Activated T-helper 1 cell treated with anti-CD3 and anti-CD28 coated beads, Interleukin-12 subunit alpha, Interleukin-12 subunit beta, Interleukin-2, Interleukin-4 antibody, amounts not matched to agents 30 ng/mL and 10 ng/mL and 1 ng/mL, durations not matched to agents 14 hours and 24 hours and 36 hours (primary cell): ENCODE measurements at places on chromosomes 11 and 22. TPM values are rescaled to one million over a fixed set of nuclear protein-coding genes. Genes with fewer than 3 reads are reported as not detected.
A peak's percentile ranks its signal among the peaks of the same experiment; 100 is the strongest.

The AGBL2 gene
- total RNA-seq: 3.2 and 5.5 TPM in 2 replicates

The PLXNB2 gene
- total RNA-seq: 8.9 and 10.2 TPM in 2 replicates

The HPS5 gene
- total RNA-seq: 19.9 and 21.4 TPM in 2 replicates

The CCDC89 gene
- total RNA-seq: 0.39 and 0.62 TPM in 2 replicates

The POU2F3 gene
- 0.36 TPM in 1 of 2 replicates, not detected in the other for total RNA-seq

The C11orf42 gene
- not detected in 2 replicates for total RNA-seq

The TRIM49 gene
- total RNA-seq: not detected in 2 replicates

DNA sequence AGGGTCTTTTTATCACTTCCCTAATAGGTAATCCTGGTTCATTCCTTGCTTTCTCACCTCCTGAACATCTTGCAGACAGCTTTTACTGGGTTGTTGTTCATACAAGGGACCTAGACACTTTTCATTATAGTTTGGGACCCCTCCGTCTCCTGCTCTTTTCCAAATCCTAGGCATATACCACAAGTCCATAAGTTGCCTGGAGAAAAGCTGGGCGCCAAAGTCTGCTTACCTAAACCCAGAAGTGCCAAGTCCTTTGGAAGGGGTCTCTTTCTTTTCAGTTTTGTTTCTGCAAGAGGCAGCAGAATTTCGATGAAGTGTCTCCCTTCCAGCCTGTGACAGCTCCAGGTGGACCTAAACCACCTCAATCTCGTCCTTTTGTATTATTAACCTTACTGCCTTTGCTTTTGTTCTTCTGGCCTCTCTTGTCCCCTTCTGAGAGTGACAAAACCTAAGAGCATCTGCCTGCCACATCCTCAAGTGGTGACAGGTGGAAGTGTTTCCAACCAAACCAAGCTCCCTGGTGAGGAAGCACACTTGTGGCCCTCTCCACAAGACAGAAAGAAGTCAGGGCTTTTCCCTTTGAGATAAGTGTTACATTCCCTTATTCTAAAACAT lies 19.5 kb upstream of the P2RY6 start:
- H3K27ac ChIP-seq: no peak overlapping the region
- H3K4me3 ChIP-seq: no peak overlapping the region
- H3K4me1 ChIP-seq: no peaks in the 10 kb centered on the region
- DNase-seq: no peak

DNA sequence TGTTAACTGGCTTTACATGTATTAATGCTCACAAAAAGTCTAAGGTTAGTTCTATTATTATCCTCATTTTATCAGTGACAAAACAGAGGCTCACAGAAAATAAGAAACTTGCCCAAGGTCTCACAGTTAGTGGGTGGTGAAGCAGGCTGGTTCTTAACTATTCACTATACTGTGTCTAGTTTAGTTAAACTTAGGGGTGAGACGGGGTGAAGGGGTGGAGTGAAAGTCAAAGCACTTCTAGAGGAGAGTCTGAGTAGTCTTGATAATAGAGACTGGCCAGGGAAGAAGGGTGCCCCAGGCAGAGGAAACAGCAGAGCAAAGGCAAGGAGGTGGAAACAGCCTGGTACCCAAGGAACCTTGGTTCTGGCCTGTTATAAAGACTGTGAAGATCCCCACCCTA lies 4.0 kb downstream of the ASCC2 start:
- no peak overlapping the region for H3K4me3 ChIP-seq
- H3K27ac ChIP-seq: no peak overlapping the region
- no peaks in the 10 kb centered on the region for H3K27me3 ChIP-seq
- DNase-seq: no peak

GRCh38 chr11:45899448-45900174 lies 7.5 kb downstream of the FREY1 start:
- H3K4me1 ChIP-seq: no peaks in the 10 kb centered on the region
- no peak overlapping the region for H3K27ac ChIP-seq
- DNase-seq: peak; percentile 66
- peaks cover 30% of the 10 kb centered on the region for H3K27me3 ChIP-seq

DNA sequence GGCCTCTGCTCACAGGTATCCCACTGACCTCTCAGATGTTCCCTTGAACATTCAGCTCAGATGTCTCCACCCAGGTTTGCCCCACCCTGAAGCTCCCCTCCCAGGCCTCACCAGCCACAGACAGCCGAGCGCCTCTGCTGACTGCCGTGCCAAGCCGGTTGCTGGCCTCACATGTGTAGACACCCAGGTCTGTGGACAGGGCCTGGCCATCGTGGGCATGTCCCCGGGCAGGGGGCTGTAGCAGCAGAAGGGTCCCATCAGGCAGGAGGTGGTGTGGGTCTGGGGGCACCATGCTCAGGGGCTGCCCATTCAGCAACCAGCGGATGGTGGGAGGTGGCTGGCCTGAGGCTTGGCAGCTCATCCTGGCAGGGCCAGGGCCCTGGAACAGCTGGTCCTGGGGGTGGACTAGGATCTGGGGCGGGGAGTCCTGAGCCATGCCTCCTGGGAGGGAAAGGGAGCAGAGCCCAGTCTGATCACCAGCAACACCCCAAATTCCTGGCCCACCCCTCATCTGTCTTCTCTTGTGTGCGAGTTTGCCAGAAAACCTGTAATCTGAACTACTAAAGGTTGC lies 759 bp downstream of the ROBO4 start:
- H3K27ac ChIP-seq: no peak overlapping the region
- no peak overlapping the region for H3K4me3 ChIP-seq
- peaks cover 19% of the 10 kb centered on the region for H3K27me3 ChIP-seq
- H3K4me1 ChIP-seq: peaks cover 4% of the 10 kb centered on the region
- no peak for DNase-seq

DNA sequence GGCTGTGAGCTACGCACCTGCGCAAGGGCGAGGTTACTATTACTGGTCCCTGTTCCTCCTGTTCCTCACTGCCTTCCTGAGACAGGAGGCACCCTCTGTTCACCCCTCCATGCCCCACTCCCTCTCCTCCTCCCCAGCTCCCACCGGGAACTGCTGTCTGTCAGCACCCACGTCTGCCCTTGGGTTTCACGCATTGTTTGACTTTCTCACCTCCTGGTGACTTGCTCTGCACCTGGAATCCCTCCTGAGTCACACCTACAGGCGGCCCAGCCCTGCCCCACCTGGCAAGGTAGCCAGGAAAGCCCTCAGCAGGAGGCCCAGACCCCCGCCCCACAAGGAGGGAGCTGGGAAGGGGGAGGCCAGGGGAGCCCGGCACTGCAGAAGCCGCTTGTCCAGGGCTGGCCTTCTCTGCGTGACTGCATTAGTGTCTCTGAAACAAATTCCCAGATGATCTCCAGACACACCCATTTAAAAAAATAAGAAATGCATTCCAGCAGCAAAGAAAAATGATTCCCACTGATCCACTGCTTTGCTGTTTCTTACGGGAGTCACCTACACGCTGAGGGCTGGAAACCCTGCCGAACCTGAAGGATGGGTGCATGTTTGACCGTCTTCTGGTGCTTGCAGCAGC lies 86.4 kb downstream of the CELSR1 start:
- no peak overlapping the region for H3K27ac ChIP-seq
- no peaks in the 10 kb centered on the region for H3K4me1 ChIP-seq
- peaks cover 5% of the 10 kb centered on the region for H3K27me3 ChIP-seq
- no peak for DNase-seq
- H3K36me3 ChIP-seq: no peaks in the 10 kb centered on the region

DNA sequence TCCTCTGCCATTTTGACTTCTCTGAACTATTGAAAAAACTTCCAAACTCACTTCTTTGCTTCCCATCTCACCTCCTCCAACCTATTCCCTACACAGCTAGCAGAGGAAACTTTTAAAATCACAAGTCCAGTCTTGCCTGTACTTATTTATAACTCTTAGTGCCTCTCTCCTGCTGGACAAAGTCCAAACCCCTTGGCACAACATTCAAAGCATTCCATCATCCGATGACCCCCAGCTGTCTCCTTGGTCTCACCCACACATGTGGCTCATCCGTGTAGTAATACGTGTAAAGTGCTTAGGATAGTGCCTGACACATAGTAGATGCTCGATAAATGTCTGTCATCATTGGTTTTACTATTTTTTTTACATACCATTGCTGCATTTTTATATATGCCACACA lies 101.4 kb downstream of the PARVA start:
- H3K4me1 ChIP-seq: no peaks in the 10 kb centered on the region
- H3K27me3 ChIP-seq: no peaks in the 10 kb centered on the region
- H3K4me3 ChIP-seq: no peak overlapping the region
- no peaks in the 10 kb centered on the region for H3K36me3 ChIP-seq

GRCh38 chr22:42284643-42285181 lies 14.3 kb upstream of the TCF20 start:
- no peak for DNase-seq
- H3K4me3 ChIP-seq: no peak overlapping the region
- H3K4me1 ChIP-seq: peaks cover 30% of the 10 kb centered on the region
- H3K27ac ChIP-seq: no peak overlapping the region

DNA sequence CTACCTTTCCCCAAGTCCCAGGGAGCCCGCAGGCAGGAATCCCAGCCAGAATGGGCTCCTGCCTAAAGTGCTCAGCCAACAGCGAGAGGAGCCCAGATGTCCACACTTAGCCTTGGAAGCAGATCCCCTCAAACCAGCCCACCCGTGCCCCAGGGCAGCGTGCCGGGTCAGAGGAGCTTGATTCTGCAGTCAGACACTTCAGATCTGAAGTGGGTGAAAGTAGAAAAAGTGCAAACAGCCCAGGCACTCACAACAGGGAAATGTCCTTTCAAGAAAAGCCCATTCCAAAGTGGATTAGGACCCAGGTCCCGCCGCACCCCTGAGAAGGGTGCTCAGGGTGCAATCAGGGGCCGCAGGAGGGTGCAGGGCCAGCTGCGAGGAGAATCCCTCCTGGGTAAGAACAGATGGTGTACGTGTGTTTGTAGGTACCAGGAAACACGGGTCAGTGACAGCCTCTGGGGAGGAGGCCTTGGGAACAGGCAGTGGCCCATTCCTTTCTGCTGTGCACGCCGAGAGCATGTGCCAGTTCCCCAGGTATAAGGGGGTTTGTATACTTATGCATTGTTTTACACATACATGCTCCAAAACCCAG lies 17.7 kb downstream of the ELFN2 start:
- H3K4me3 ChIP-seq: no peak overlapping the region
- H3K36me3 ChIP-seq: no peaks in the 10 kb centered on the region
- H3K27ac ChIP-seq: peak overlapping the region; percentile 21
- H3K4me1 ChIP-seq: no peaks in the 10 kb centered on the region
